ENCODE measurements at places on chromosomes 7 and 10.

GRCh38 chr10:107269626-107270025 lies 105.1 kb upstream of the SORCS1 start:
- DNase-seq = no peak

GRCh38 chr7:41125343-41125742 lies 577.5 kb downstream of the INHBA start:
- no peak for DNase-seq

DNA sequence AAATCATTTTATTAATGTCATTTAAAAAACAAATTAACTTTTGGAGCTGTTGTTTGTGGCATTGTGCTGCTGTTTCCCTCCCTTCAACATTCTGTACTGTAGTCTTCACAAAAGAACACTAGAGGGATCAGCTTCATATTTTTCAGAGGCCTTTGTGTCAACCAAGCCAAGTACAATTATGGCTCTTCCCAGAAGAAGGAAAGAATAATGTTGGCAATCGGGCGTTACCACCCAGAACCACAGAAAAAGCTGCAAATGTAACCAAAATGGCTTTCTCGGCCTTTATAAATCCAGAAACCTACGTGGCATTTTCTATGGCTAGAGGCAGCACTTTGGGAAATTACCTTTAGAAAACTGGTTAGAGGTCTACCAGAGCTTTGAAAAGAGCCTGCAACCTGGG lies 98.8 kb upstream of the COL1A2 start:
- no peak for DNase-seq

DNA sequence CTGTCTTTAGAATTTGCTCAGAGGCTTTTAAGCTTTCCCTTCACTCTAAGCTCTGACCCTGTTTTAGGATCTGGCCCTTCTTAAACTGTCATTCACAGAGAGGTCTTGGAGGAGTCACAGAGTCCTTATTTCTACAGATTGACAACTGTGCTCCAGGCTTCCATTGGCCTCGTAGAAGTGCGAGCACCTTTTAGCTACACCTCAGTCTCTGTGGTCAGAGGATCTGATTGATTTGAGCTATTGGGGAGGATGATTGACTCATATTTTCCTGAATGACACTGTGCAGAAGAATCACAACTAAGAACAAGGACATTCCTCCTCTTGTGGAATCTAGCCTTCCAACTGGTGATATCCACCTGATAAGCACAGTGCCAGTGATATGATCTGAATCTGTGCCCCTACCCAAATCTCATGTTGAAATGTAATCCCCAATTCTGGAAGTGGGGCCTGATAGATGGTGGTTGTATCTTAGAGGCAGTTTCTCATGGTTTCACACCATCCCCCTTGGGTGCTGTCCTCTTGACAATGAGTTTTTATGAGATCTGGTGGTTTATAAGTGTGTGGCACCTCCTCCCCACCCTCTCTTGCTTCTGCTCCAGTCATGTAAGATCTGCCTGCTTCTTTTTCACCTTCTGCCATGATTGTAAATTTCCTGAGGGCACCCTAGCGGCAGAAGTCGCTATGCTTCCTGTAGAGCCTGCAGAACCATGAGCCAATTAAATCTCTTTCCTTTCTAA lies 3.2 kb downstream of the CYP3A7 start:
- no peak for DNase-seq

GRCh38 chr10:107915215-107915610 lies 750.7 kb upstream of the SORCS1 start:
- DNase-seq = no peak

DNA sequence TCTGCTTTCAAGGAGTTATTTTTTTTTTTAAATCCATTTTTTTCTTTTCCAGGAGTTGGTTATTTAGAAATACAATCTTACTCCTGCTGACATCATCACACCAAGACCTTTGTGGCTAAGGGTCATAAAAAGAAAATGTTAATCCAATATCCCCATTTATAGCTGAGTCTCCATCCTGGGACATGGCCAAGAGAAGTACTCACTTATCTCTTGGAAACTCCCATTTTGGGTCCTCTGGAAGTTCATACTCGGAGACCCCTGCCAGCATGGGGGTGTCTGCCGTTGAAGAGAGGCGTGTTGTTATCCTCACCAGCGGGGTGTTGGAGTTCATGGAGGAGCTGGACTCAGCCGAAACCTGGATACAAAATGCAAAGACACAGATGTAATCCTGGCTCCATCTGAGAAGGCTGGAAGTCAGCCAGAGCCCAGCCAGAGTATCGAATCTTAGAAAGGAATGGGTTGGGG lies 94.6 kb downstream of the FGFR2 start:
- no peak for DNase-seq

DNA sequence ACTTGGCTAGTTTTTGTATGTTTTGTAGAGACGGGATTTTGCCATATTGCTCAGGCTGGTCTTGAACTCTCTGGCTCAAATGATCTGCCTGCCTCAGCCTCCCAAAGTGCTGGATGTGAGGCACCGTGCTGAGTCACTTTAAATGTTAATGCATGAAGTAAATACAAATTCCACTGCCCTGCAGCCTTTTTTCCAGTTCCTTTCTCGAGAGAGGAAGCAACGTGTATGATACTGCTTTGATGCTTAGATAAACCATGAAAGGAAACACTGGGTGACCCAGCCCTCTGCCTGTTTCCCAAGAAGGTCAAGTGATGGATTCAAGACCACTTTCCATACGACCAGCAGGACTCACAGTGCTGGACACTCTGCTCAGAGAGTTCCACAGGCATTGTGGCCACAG lies 11.3 kb upstream of the MRPS24 start:
- no peak for DNase-seq

- DNase-seq = no peak
Observed at GRCh38 chr7:101161692-101162471, 3.5 kb downstream of the VGF start.

DNA sequence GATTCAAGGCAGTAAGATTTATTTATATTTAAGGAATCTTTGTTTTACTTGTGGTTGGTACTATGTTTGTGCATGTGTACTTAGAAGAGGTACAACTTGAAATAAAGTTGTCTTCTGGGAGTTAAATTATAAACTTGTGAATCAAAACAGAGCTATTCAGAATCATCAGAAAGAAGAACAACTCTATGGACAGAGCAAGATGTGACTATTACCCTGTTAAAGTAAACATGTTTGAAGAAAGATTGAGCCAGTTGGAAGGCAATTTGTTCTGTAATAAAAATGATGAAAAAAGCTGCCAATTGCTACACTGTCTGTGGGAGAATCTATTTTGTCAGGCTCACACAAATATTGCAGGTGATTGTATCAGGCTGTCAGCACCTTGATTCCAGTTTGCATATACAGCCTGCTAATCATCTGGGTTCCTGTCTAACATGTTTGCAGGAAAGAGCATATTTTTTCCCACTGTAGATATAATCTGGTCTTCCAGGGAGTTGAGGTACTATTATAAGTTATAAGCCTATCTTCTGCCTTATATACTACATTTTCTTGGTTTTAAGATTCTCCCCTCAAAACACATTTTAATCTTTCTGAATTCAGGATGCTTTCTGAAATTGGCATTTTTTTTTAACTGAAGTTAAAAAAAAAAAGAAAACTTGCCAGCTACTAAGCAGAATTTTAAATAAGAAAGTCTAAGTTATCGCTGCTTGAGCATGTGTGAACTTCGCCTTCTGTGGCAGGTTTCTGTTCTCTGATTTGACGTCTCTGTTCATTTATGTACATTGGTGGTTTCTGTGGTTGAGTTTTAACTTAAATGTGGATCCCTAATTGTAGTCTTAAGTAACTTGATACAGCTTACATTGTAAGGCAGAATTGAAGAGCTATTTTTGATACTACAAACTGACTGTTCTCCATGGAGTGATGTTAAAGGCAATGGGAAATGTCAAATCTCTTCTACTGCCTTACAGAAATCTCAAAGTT lies 46.0 kb downstream of the ZNRF2 start:
- DNase-seq = no peak

- DNase-seq = no peak
Observed at GRCh38 chr10:129386415-129387257, 80.4 kb upstream of the MGMT start.

All from stimulated activated CD4-positive, alpha-beta T cell treated with anti-CD3 and anti-CD28 coated beads, Interleukin-2, amount 100 ng/mL, for 4 hours (primary cell).